Glutamatergic neuron (in vitro differentiated cells): ENCODE measurements at places on chromosomes 5 and 9. TPM values are rescaled to one million over a fixed set of nuclear protein-coding genes. Genes with fewer than 3 reads are reported as not detected.

DND1 gene
- 5.4 TPM for total RNA-seq

FBP2 gene
- not detected for total RNA-seq

SLC34A1 gene
- total RNA-seq = not detected

PCDHGC4 gene
- total RNA-seq = 6.7 TPM

FOXI1 gene
- total RNA-seq = not detected

GPSM1 gene
- 140 TPM for total RNA-seq

LMAN2 gene
- 75.6 TPM for total RNA-seq

SPATA31A3 gene
- not detected for total RNA-seq

GLDC gene
- total RNA-seq = 42.9 TPM

CORO2A gene
- 23.9 TPM for total RNA-seq

C5orf63 gene
- total RNA-seq = 11.8 TPM

NUTM2F gene
- not detected for total RNA-seq

TMEM141 gene
- total RNA-seq = 46.1 TPM

PPIC gene
- 5.7 TPM for total RNA-seq

GPBP1 gene
- total RNA-seq = 81.3 TPM

RECK gene
- total RNA-seq = 11.1 TPM

STX17 gene
- total RNA-seq = 14.1 TPM

LECT2 gene
- total RNA-seq = not detected

CMBL gene
- total RNA-seq = 2.2 TPM

ENG gene
- total RNA-seq = not detected

BARHL1 gene
- total RNA-seq = not detected

BARX1 gene
- 6.9 TPM for total RNA-seq

DMRTA1 gene
- 30.1 TPM for total RNA-seq

SMIM33 gene
- total RNA-seq = not detected

PCDHGA6 gene
- 6.3 TPM for total RNA-seq

SLC6A7 gene
- total RNA-seq = not detected

ARL14EPL gene
- not detected for total RNA-seq

CTXN3 gene
- not detected for total RNA-seq

HAND1 gene
- total RNA-seq = 0.47 TPM

SPATA31A6 gene
- total RNA-seq = not detected

NUP155 gene
- total RNA-seq = 33.8 TPM

ACOT12 gene
- total RNA-seq = not detected

SPAAR gene
- not detected for total RNA-seq

ACER2 gene
- 30.5 TPM for total RNA-seq

SLC34A3 gene
- not detected for total RNA-seq

SPINK14 gene
- not detected for total RNA-seq

IL5 gene
- not detected for total RNA-seq

CLINT1 gene
- 38.0 TPM for total RNA-seq

TICAM2 gene
- 0.42 TPM for total RNA-seq

PCDHGA8 gene
- 7.2 TPM for total RNA-seq

OLFML2A gene
- not detected for total RNA-seq

CCIN gene
- 0.22 TPM for total RNA-seq
